GM04503 (cell line): ENCODE measurements at places on chromosomes 5 and 9.

DNA sequence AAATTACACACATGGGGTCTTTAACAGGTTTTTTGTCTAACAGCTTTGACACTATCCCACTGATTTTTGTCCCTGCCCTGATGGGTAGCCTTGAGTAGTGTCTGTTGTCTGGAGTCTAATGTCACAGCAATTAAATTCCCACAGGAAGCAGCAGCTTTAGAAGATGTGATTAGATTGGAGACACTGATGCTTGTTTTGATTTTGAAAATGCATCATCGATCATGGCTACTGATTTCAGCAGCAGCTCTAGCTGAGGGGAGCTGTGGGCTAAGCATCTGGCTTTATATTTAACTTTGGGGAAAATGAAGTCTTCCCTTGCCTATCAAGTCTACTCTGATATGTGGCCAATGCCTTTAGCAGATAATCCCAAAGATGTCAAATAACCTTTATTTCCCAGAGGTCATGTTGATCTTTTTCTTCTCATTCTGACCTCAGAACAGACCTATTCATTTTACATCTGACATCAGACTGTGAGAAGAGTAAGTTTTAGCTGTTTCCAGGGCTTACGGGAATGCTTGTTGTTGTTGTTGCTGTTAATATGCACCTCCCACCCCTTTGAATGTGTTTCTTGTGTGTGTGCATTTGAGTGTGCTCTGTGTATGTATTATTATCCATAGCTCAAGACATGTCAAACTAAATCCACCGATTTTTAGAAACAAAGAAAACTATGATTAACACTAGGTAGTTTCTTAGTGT, 704.9 kb upstream of the NUDT12 start:
- no peak for DNase-seq

GRCh38 chr5:87570366-87570765, 157.6 kb upstream of the CCNH start:
- DNase-seq: no peak

GRCh38 chr9:107546859-107547258, 57.3 kb upstream of the KLF4 start:
- no peak for DNase-seq

DNA sequence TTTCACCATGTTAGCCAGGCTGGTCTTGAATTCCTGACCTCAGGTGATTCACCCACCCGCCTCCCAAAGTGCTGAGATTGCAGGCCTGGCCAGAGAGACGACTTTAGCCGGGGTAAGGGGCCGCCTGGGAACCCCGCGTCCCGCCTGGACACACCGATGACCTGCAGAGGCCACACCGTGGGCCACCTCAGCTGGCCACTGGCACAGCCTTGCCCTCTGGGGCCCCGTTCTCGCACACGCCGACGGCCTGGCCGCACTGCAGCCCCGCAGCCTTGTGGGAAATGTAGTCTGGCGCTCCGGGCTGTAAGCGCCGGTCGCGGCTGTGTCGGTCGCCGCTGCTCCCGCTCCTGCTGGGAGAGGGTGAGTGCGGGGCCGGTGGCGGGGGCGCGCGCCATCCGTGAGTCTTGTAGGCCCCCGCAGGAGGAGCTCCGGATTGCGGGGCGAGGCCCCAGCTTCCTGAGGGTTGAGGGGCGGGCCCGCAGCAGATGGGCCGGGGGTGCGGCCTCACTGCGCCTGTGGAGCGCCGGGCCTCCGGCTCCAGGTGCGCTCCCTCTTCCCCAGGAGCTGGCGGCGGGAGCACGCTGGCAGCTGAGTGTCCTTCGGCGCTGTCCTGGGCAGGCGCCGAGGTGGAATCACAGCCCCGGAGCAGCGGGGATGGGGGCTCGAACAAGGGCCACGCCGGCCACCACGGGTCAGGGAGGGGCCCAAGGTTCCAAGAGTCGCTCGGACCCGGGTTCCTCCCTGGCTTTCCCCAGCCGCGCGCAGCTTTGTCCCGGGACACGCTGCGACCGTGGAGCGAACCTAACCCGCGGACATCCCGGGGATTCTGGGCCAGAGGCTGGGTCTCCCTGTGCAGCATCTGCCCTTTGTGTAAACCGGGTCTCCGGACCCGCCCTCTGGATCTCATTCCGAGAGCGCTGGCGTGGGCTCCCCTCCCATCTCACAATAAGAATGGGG, at the start of gene ZFP2:
TSS of gene ZFP2 (plus strand) at position 299 of the 957 bp plus-strand sequence. CDS start 35,401 bp downstream, outside the sequence.
- DNase-seq: peak; percentile 9

- DNase-seq: no peak
Observed at GRCh38 chr9:111744363-111744762, 50.4 kb downstream of the SHOC1 start.

- DNase-seq: no peak
Observed at GRCh38 chr5:134082264-134082992, 32.1 kb upstream of the TCF7 start.

DNA sequence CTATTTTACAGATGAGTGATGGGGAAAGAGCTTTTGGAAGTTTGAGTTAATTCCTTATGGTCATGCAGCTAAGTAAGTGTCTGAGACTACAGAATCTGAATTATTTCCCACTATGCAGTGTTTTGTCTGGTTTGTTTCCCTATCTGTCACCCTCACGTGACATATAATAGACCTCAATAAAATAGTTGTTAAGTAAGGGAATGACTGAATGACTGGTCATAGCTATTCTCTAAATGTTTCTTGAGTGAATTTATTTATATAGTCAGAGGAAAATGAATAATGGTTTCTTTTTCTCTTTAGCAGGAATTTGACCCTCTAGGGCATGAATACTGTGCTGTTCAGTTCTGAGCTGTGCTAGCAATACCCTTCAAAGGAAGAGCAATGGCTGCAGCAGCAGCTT, 10.3 kb downstream of the TRIM32 start:
- peak; percentile 75 for DNase-seq

DNA sequence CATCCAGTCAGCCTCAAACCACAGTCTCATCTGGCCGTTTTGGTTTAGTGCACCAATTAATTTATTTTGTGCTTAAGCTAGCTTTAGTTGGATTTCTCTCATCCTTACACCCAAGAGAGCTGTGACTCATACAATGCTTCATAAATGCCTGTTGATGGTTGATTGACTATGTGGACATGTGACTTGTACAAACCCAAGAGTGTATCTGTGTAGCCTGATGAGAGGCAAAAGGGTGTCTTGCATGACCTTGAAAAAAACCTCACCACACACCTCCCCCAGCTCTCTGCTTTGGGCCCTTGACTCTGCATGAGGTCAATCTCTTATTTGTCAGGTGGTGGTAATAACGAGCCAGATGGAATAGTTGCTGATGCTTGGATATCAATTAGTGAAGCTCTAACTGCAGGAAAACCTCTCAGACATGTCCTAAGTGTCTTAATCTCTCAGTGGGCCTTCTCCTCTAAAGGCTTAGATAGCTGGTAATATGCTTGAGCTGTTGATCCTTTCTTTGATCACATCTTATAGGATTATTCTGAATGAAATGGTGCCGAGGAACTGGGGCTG, 10.6 kb upstream of the GLRA1 start:
- no peak for DNase-seq
